ENCODE measurements at places on chromosomes 16 and 17.

GRCh38 chr17:60381958-60382357 lies 10.0 kb downstream of the USP32 start:
- no peak overlapping the region for H3K4me3 ChIP-seq
- H3K27me3 ChIP-seq: no peaks in the 10 kb centered on the region
- no peaks in the 10 kb centered on the region for H3K36me3 ChIP-seq
- peak; percentile 30 for DNase-seq

- no peaks in the 10 kb centered on the region for H3K27me3 ChIP-seq
- H3K4me3 ChIP-seq: no peak overlapping the region
- no peak overlapping the region for H3K27ac ChIP-seq
- DNase-seq: no peak
- no peaks in the 10 kb centered on the region for H3K36me3 ChIP-seq
These were observed 116.5 kb downstream of the ADCY9 start for GRCh38 chr16:3999479-4000325.

GRCh38 chr16:31008551-31008950 lies 1.9 kb downstream of the STX1B start:
- no peaks in the 10 kb centered on the region for H3K36me3 ChIP-seq
- peaks cover 15% of the 10 kb centered on the region for H3K27me3 ChIP-seq
- H3K4me3 ChIP-seq: no peak overlapping the region
- no peak overlapping the region for H3K27ac ChIP-seq

- no peaks in the 10 kb centered on the region for H3K36me3 ChIP-seq
- H3K27ac ChIP-seq: no peak overlapping the region
- no peaks in the 10 kb centered on the region for H3K4me1 ChIP-seq
- DNase-seq: no peak
These were observed 102.8 kb upstream of the CCL1 start for GRCh38 chr17:34465789-34466188.

DNA sequence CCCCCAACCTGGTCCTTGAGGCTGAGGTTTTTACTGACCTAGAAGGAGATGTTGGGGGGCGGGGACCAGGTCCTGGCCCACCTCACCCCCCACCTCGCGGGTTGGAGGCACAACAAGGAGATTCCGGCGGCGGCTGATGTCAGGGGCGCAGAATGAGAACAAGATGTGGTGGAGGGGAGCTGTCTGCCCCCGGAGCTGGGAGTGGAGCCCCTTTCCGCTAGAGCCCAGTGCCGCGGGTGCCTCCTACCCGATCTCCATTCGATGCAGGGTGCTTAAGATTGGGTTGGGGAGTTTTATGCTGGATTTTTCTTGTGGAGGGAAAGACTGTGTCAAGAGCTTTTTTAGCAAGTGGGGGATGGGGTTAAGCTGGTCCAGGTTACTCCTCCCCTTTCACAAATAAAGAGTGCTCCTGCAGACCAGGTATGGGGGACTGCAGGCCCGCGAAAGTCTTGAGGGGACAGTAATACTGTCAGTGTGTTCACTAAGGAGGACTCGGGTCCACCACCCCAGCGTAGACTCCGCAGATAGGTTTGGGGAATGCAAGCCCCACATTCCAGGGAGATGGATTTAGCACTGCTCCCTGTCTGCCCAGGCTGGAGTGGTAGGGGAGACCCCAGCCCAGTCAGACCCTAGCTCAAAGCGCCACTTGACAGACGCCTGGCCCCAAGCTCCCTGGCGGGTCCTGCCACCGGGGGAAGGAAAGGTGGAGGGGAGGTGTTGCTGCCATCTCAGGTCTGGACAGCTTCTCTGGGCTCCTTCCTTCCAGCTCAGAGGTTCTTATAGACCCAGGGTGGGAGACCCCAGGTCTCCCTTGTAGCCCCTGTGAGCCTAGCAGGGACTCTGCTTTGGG lies 2.0 kb downstream of the CACNA1G start:
- no peak for DNase-seq
- peaks cover 29% of the 10 kb centered on the region for H3K4me1 ChIP-seq
- H3K36me3 ChIP-seq: no peaks in the 10 kb centered on the region
- peaks cover 23% of the 10 kb centered on the region for H3K27me3 ChIP-seq
- no peak overlapping the region for H3K4me3 ChIP-seq

DNA sequence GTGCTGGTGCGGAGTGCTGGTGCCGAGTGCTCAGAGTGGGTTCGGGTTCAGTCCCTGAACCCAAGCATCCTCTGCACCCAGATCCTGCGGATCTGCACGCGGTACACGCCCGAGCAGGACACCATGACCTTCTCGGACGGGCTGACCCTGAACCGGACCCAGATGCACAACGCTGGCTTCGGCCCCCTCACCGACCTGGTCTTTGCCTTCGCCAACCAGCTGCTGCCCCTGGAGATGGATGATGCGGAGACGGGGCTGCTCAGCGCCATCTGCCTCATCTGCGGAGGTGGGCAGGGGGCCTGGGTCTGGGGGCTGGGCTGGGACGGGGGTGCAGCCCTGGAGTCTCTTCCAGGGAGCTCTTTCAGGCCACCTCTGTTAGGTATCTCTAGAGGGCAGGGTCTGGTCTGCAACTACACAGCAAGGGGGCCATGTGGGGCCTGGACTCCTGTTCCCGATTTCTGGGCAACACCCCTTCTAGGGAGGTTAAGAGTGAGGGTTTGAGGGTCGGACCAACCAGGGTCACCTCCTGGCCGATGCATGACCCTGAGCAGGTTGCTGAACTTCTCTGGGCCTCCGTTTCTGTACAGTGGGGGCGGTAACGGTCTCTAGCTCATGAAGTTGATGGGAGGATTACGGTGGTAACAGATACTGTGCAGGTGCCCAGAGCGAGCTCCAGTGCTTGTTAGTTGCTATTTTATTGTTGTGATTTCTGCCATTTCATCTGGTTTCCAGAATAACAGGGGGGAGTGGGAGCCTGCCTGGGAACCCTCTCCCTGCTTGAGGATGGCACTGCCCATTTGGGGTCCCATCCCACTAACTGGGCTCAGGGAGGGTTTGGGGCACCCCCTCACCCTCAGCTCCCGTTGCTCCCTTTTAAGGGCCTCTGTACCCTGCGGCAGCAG lies 10.1 kb downstream of the GJD3 start:
- H3K27ac ChIP-seq: no peak overlapping the region
- H3K27me3 ChIP-seq: no peaks in the 10 kb centered on the region
- no peak overlapping the region for H3K4me3 ChIP-seq
- no peak for DNase-seq
- H3K4me1 ChIP-seq: peaks cover 12% of the 10 kb centered on the region
- H3K36me3 ChIP-seq: peaks cover 11% of the 10 kb centered on the region

DNA sequence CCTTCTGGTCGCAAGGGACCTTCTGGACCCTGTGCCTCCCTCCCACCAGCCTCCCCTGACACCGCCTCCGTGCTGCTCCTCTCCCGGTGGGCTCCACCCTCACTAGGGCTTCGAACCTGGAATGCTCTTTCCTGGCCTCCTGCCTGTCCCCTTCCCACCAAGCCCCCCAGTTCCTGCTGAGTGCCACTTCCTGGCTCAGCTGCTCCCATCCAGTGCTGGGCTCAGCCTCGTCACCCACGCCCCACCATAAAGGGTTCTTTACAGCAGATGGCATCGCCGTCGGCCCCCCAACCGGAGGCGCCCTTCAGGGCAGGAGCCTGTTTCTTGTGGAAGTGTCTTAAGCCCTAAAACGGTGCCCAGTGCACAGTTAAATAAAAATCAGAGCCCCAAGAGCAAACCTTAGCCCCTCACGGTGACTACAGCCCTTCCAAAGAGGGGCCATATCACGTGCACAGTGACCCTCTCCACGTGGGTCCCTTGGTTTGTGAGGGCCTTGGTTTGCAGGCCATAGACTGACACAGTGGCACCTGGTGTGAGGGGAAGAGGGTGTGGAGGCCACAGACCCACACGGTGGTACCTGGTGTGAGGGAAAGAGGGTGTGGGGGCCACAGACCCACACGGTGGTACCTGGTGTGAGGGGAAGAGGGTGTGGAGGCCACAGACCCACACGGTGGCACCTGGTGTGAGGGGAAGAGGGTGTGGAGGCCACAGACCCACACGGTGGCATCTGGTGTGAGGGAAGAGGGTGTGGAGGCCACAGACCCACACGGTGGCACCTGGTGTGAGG lies 111.4 kb downstream of the METRNL start:
- no peaks in the 10 kb centered on the region for H3K27me3 ChIP-seq
- no peaks in the 10 kb centered on the region for H3K4me1 ChIP-seq
- DNase-seq: no peak
- H3K4me3 ChIP-seq: no peak overlapping the region
- no peaks in the 10 kb centered on the region for H3K36me3 ChIP-seq
- H3K27ac ChIP-seq: no peak overlapping the region

GRCh38 chr17:71801301-71801700 lies 319.5 kb upstream of the SOX9 start:
- no peaks in the 10 kb centered on the region for H3K27me3 ChIP-seq
- H3K4me3 ChIP-seq: no peak overlapping the region
- H3K36me3 ChIP-seq: no peaks in the 10 kb centered on the region
- H3K4me1 ChIP-seq: peaks cover 69% of the 10 kb centered on the region
- peak; percentile 15 for DNase-seq

DNA sequence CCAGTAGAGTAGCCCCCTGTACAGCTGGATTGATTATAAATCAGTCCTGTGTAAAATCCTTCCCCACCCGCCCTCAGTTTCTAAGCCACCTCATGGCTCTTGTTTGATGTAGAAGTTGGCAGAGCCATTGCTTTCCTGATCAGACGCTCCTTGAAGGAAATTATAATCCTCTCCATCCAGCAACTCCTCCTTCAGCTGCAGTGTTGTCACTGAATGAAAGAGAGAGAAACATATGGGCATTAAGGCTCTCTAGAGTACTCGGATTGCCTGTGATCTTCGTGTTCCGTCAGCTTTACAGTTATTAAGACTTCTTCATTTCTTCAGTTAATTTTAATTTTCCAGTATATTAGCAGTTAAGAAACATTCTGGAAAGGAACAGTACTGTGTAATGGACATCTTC lies 14.3 kb downstream of the NME2 start:
- H3K4me1 ChIP-seq: no peaks in the 10 kb centered on the region
- no peak for DNase-seq
- H3K4me3 ChIP-seq: no peak overlapping the region
- H3K27me3 ChIP-seq: no peaks in the 10 kb centered on the region
- no peak overlapping the region for H3K27ac ChIP-seq

DNA sequence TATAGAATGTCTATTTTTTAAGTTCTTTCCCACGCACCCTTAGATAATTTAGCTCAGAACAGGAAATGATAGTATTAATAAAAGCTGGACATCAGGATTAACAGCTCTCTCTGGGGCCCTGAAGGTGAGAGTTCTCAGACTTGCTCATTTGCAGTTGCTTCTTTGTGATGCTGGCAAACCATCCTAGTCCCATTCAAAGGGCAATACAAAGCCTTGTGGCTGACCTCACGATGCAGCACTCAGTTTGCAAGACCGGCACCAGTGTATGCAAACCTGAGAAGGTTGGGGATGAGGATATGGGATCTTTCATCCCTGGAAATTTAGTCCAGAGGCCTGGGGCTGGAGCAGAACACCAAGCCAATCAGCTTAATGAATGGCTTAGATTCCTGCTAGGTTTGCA lies 29.3 kb downstream of the STH start:
- peaks cover 90% of the 10 kb centered on the region for H3K4me1 ChIP-seq
- H3K4me3 ChIP-seq: no peak overlapping the region
- H3K36me3 ChIP-seq: no peaks in the 10 kb centered on the region
- no peak for DNase-seq
- H3K27me3 ChIP-seq: no peaks in the 10 kb centered on the region

- no peak for DNase-seq
- no peak overlapping the region for H3K4me3 ChIP-seq
- H3K27ac ChIP-seq: no peak overlapping the region
- H3K27me3 ChIP-seq: no peaks in the 10 kb centered on the region
- no peaks in the 10 kb centered on the region for H3K4me1 ChIP-seq
- no peaks in the 10 kb centered on the region for H3K36me3 ChIP-seq
These were observed 534.1 kb downstream of the WWOX start for GRCh38 chr16:78633551-78633950.

DNA sequence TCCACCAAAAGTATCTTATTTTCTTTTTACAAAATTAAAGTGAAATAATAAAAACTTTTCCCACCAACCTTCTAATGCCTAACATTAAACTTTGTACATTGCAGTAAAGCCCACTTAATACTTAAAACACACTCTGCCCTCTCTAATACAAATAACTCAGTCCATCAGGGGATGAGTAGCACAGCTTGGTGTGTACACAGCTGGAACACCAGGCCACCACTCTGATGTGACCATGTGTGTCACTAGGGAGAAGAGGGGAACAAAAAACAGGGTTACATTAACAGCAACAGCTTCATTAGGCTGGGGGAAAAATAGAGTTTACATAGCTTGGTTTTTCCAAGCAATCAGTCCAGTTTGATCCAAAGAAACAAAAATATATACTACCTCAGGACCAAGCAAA lies 295.0 kb downstream of the CEP112 start:
- DNase-seq: peak; percentile 14
- no peak overlapping the region for H3K4me3 ChIP-seq
- H3K36me3 ChIP-seq: no peaks in the 10 kb centered on the region
- peaks cover 5% of the 10 kb centered on the region for H3K4me1 ChIP-seq
- H3K27me3 ChIP-seq: no peaks in the 10 kb centered on the region

GRCh38 chr16:10751291-10751697 lies 7.7 kb downstream of the NUBP1 start:
- H3K27ac ChIP-seq: no peak overlapping the region
- no peaks in the 10 kb centered on the region for H3K27me3 ChIP-seq
- H3K4me1 ChIP-seq: peaks cover 4% of the 10 kb centered on the region
- no peak overlapping the region for H3K4me3 ChIP-seq
- DNase-seq: no peak

DNA sequence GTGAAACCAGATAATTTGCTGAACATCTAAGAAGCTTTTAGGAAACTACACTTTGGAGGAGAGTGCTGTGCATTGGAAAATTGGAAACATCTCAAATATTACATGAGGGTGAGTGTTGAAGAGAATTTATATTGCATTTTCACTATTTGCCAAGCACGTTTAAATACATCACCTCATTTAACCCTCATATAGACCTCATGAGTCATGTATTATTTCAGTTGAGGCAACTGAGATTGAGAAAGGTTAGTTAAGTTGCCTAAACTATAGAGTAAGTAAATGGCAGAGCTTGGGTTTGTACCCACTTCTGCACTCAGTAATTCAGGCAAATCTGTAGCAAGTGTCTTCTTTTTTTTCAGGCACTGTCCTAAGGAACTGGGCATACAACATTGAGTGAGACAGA lies 3.7 kb upstream of the NLK start:
- H3K27me3 ChIP-seq: no peaks in the 10 kb centered on the region
- no peak overlapping the region for H3K4me3 ChIP-seq
- no peak overlapping the region for H3K27ac ChIP-seq
- no peak for DNase-seq
- H3K4me1 ChIP-seq: peaks cover 16% of the 10 kb centered on the region

GRCh38 chr17:72613396-72613795 lies 479.1 kb downstream of the SLC39A11 start:
- H3K27ac ChIP-seq: peak overlapping the region; percentile 62
- peaks cover 55% of the 10 kb centered on the region for H3K4me1 ChIP-seq
- DNase-seq: no peak
- no peaks in the 10 kb centered on the region for H3K27me3 ChIP-seq
